ENCODE measurements at places on chromosomes 7 and 10.

GRCh38 chr10:990808-991207 lies 2.6 kb downstream of the GTPBP4 start:
- DNase-seq, result no peak

- no peak for DNase-seq
Observed at GRCh38 chr7:124208173-124208572, 175.3 kb upstream of the TMEM229A start.

DNA sequence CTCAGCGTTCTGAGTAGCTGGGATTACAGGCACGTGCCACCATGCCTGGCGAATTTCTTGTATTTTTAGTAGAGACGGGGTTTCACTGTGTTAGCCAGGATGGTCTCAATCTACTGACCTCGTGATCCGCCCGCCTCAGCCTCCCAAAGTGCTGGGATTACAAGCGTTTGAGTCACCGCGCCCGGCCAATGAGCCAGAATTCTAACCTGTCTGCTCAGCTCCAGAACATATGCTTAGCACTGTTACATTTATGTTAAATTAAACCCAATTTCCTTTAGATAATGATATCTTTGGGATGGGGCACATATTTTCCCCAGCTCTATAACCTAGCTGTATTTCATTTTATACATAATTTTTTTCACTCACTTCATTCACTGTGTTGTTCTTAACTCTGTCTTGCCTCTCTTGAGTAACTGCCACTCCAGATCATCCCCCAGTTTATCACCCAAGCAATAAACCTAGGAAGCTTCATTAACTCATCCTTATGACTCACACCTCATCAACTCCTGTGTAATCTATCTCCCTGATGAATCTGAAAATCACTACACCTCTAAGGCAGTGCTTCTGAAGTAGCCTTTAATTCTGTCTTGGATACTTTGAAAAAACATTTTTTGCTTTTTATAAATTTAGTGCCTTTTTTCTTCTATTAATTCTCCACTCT lies 559.7 kb upstream of the ZWINT start:
- no peak for DNase-seq

GRCh38 chr10:51524041-51524440 lies 175.4 kb downstream of the CSTF2T start:
- DNase-seq, result no peak

- DNase-seq, result peak; percentile 37
Observed at GRCh38 chr7:145036604-145037405, 201.0 kb upstream of the TPK1 start.

DNA sequence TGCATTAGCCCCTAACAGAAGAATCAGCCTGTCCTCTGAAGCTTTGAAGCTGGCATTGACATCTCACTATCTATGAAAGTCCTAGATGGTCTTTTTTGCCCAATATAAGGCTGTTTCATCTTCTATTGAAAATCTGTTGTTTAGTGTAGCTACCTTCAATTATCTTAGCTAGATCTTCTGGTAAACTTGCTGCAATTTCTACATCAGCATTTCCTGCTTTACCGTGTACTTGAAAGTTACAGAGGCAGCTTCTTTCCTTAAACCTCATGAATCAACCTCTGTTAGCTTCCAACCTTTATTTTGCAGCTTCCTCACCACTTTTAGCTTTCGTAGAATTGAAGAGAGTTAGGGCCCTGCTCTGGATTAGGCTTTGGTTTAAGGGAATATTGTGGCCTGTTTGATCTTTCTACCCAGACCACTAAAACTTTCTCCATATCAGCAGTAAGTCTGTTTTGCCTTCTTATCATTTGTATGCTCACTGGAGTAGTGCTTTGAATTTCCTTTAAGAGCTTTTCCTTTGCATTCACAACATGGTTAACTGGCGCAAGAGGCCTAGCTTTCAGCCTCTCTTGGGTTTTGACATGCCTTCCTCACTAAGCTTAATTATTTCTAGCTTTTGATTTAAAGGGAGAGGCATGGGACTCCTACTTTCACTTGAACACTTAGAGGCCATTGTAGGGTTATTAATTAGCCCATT lies 32.5 kb downstream of the ARID5B start:
- no peak for DNase-seq

GRCh38 chr10:78692071-78692470 lies 376.7 kb upstream of the ZMIZ1 start:
- no peak for DNase-seq

- DNase-seq, result peak; percentile 80
Observed at GRCh38 chr10:47024399-47025252, 113.4 kb downstream of the PTPN20 start.

DNA sequence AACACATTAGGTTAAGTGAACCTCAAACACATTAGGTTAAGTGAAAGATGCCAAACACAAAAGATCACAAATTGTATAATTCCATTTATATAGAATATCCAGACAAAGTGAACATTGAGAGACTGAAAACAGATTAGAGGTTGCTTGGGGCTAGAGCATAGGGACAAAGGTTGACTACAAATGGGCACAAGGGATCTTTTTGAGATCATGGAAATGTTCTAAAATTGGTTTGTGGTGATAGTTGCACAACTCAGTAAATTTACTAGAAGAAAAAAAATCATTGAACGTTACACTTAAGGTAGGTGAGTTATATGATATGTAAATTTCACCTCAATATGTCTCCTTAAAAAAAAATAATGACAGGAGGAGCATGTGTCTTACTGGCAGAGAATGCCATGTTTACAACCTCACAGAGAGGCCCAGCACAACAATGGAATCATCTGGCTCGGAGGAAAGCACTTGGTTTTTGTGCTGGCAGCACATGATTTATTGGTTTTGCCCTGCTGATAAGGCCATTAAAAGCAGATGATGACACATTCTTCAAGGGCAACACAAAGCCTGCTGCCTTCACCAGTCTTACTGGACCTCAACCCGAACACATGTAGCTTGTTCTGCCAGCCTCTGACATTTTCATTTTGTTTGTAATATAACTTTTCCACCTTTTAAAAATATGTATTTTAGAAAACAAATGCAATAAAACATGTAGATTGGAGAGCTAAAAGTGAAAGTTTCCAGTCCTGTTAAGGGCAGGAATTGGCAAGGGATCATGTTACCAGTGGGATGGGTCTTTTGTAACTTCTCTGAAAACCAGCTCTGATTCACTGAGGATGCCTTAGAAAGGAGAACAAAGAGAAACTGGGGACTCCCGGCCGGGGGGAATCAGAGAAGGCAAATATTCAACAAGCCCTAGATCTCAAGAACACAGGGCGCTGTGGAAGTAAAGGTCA lies 11.9 kb upstream of the LMOD2 start:
- DNase-seq, result peak; percentile 20

DNA sequence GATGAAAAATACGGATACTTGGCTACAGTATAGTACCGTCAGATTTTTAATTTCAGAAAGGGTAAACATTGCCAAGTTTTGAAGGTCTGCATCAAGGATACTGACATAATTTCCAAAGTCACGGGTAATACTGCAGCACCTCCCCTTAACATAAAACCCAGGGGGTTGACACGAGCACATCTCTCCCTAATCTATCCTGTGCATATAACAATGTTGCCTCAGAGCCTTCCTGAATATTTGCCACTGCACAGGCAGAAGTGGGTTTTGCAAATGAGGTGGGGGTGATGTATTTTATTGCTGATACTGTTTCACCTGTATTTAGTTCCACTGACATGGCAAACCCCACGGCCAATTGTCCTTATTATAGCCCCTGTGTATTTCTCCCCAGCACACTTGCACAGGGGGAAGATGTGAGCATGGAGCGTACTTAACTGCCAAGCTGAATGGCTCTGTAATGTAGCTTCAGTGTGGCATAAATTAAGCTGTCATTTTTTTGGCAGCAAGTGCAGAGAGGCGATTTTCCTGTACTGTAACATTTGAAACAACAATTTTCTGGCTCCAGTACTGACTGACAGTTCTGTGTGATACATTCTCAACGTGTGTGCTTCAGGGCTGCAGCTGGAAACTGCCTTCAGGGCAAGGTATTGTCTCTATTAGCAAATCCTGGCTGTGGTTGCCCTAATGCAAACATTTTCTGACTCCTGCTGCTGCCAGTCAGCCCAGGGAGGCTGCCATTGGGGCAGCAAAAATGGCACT lies 299.6 kb upstream of the SP4 start:
- no peak for DNase-seq

DNA sequence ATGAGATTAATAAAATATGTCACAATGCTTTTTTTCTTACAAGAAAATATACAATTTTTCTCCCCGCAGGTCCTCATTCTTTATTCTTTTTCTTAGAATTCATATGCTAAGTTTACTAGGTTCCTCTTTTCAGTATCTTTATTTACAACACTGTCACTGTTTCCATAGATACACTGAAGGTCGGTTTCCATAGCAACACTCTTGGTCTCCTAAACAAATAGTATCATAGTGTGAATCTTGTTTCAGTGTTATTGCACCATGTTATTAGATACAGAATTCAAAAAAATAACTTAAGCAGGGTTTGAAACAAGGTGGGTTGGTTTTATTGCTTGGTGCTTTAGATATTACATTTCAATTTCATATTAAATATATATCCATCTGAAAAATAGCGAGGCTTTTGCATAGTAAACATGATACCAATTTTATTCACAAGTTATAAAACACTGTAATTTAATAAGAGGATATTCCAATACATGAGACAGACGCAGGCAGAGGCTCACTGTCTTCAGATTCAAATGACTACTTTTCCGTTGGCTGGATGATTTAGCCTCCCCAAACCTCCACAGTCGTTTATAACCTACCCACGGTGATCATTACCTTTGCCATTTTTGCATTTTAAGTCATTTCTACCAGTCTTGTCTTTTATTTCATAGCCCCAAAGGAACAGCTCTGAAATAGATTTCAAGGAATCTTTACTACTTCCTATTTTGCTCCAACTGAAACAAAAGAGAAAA lies 88.9 kb upstream of the KLF6 start:
- peak; percentile 73 for DNase-seq

- no peak for DNase-seq
Observed at GRCh38 chr10:108360187-108360586, 1195.7 kb upstream of the SORCS1 start.
